ENCODE measurements at places on chromosomes 3 and 15.

DNA sequence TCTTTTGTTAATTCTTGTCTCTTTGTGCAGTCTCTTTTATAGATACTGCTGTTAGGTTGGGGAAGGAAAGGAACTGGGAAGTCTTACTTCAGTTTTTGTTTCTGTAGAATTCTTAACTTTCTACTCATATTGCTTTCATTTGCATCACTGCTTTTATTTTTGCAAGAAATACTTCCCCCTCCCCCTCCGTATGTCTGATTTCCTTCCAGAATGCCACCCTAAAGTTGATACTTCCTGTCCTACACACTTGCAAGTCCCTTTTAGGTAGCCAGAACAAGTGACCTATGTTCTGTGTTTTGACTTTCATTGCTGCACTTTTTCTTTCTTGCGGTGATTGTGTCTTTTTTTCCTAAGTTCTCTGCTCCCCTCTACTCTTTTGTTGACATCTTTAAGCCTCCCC lies 477.4 kb downstream of the RSL24D1 start:
- DNase-seq = no peak

GRCh38 chr15:39756806-39757522 lies 25.7 kb downstream of the FSIP1 start:
- DNase-seq = peak; percentile 51

DNA sequence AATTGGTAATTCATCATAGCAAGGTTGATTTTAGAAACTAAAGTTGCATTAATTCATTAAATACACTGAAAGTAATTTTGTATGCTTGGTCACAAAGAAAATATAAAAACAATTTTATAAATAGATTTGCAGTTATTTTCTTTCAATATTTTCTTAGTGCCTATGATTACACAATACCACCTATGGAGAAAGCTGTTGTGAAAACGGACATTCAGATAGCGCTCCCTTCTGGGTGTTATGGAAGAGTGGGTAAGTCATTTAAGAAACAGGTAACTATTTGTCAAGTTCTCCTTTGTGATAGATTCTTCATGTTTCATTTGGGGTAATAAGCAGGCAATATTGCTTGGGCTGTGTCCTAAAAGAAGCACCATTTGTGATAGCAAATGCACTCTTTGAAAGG lies 3.0 kb downstream of the DUT start:
- no peak for DNase-seq

- no peak for DNase-seq
Observed at GRCh38 chr3:9072667-9073009, 109.4 kb upstream of the RAD18 start.

- peak; percentile 75 for DNase-seq
Observed at GRCh38 chr15:55846116-55846707, 103.3 kb upstream of the PRTG start.

GRCh38 chr3:70433091-70433490 lies 120.7 kb upstream of the MDFIC2 start:
- DNase-seq = no peak

DNA sequence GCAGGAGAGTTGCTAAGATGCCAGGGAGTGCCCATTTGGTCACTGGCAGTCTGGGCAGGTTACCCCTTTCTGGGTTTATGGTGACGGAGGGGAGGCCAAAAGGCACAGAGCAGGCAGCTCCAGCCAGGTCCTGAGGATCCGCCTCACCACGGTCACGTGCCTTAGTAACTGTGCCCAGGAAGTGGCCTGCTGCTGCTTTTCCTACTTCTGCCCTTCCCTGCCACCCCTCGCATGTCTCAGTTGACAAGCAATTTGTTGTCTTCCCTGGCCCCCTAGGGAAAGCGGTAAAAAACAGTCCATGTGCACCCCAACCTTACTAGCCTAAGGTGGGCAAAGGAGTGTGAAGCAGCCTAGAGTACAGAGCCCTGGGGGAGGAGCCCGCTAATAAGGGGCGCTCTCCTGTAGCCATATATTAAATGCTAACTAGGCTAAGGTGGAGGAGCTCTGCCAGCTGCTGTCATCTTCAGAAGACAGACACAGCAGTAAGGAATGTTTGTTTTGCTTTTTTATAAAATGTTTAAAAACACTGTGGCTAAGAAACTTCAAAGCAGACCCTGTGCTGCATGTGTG lies 9.1 kb upstream of the LIPH start:
- no peak for DNase-seq

- peak; percentile 65 for DNase-seq
Observed at GRCh38 chr3:97719156-97719821, 45.3 kb upstream of the ARL6 start.

- no peak for DNase-seq
Observed at GRCh38 chr3:33525232-33525631, 85.0 kb upstream of the UBP1 start.

- no peak for DNase-seq
Observed at GRCh38 chr15:79431636-79432344, at the start of gene MINAR1. Gene MINAR1, plus strand, starts transcription at chr15:79432336. Its CDS starts 23,812 bp downstream, at chr15:79456148.

- no peak for DNase-seq
Observed at GRCh38 chr15:83775738-83776137, 121.8 kb downstream of the ADAMTSL3 start.

- no peak for DNase-seq
Observed at GRCh38 chr15:32718227-32718820, 520 bp downstream of the GREM1 start.

GRCh38 chr15:90787881-90788280 lies 70.7 kb downstream of the BLM start:
- no peak for DNase-seq

DNA sequence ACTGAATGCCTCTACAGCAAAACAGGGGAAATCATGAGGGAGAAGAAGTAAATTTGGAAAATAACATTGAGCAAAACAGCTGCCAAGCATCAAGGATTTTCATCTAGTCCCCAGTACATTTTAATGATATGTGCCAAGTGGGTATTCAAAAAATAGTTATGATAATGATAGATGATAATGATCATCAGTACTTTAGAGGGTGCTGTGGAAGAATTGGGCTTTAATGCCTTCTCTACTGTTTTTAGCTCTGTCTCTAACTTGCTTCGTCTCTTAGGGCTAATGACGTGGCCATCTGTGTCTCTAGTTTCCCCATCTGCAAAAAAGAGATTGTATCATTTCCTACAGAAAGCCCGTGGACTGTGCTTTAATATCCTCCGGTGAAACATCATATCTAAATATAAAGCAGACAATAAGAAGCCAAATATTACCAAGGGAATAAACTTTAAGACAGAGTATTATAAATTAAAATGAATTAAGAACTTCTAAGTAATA lies 10.2 kb upstream of the FSIP1 start:
- no peak for DNase-seq

- DNase-seq = no peak
Observed at GRCh38 chr15:66927201-66928077, 138.0 kb upstream of the SMAD3 start.

DNA sequence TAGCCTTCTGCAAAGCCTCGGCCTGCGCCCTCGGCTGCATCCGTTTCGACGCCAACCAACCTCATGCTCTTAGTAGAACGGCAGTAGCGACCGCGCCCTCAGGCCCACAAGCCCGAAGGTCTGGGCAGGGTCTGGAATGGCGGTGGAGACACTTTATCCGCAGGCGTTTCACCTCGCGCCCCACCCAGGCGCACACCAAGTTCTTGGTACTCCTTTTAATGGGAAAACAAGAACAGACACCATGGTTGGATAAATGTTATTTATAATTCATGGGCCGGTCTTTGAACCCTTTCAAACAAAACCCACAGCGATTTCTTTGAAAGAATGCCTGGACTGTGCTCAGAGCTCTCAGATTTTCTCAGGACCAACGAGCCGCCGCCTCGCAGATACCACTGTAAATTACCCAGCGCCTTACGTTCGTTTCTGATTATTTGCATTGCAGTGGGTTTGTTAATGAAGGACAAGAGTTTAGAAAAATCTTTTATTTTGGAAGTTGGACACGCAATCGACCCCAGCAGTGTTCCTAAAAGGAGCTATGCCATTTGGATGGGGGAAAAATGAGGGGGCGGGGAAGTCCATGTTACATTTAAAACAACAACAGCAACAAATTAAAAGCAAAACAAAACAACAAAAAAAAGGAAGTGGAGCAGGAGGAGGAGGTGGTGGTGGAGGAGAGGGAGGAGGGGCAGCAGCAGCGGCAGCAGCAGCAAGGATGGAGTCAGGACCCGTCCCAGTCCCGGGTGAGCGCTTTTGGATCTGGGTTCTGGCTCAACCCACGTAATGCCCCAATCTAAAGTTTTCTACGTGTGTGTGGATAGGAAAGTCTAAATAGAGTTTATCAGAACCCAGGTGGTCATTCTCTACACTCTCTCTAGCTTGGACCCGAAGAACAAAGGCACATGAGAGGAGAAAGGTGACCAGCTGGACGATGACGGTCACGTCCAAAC lies 993 bp upstream of the ISL2 start:
- no peak for DNase-seq

DNA sequence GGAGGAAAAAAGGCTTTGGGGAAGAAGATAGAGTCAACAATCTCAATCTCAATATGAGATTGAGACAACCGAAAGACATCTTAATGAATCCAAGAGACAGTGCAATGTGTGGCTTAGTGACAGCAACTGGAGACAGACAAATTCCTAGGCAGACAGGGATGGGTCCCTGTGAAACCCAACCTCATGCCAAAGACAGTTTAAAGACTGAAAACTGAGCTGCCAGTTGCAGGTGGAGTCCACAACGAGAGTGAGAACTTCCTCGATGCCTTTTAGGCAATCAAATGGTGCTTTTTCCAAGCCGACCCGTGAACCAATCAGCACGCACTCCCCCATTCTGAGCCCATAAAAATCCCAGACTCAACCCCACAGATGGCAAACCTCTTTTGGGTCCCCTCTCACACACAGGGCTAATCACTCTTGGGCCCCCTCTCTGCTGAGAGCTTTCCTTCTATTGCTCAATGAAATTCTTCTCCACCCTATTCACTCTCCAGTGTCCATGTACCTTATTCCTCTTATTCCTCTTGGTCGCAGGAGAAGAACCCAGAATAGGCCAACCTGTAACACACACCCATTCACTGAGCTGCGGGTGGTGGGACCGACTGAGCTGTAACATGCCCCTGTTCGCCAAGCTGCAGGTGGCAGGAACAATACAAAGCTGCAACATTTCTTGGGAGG lies 34.8 kb downstream of the ZMAT3 start:
- DNase-seq = no peak
